Lower leg skin (tissue), 4 donors: ENCODE measurements at places on chromosomes 2 and 18. TPM values are rescaled to one million over a fixed set of nuclear protein-coding genes. Genes with fewer than 3 reads are reported as not detected.

DNA sequence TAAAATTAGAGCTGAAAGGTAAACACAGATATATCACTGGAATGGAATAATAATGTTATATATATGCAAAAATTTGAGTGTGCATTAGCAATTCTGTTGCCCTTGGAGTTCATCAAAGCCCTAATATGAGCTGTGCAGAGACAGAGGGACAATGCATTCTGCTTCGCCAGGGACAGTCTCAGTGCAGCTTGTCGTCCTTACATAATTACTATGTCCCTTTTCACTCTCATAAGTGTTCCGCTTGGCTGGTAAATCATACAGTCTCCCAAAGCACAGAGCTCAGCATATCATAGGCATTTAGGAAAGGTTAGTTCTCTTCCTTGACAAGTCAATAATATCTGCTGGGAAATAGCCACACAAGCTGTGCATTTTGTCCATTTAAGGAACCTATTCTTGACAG is 30.7 kb downstream of the MAPK4 start:
- DNase-seq = no peak

- peak; percentile 31 for DNase-seq
Measured at GRCh38 chr18:2656237-2656980, 883 bp downstream of the SMCHD1 start.

DNA sequence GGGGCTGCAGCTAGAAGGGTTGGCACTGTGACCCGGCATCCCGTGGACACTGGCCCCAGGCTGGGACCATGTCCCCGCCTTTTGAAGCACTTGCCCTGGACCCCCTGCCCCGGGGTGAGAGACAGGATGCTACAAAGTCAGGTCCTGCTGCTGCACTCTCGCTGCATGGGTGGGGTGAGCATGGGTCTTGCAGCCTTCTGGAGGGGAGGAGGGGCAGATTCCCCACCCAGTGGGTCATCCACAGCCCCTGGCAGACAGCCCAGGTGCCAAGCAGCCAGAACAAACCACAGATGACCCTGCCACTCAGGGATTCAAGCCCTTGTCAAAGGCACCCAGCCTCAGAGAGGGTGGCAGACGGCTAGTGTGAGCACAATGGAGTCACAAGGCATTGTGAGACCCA is 5.7 kb upstream of the NMUR1 start:
- no peak for DNase-seq

- no peak for DNase-seq
Measured at GRCh38 chr18:61334491-61334850, 1.2 kb downstream of the CDH20 start.

DNA sequence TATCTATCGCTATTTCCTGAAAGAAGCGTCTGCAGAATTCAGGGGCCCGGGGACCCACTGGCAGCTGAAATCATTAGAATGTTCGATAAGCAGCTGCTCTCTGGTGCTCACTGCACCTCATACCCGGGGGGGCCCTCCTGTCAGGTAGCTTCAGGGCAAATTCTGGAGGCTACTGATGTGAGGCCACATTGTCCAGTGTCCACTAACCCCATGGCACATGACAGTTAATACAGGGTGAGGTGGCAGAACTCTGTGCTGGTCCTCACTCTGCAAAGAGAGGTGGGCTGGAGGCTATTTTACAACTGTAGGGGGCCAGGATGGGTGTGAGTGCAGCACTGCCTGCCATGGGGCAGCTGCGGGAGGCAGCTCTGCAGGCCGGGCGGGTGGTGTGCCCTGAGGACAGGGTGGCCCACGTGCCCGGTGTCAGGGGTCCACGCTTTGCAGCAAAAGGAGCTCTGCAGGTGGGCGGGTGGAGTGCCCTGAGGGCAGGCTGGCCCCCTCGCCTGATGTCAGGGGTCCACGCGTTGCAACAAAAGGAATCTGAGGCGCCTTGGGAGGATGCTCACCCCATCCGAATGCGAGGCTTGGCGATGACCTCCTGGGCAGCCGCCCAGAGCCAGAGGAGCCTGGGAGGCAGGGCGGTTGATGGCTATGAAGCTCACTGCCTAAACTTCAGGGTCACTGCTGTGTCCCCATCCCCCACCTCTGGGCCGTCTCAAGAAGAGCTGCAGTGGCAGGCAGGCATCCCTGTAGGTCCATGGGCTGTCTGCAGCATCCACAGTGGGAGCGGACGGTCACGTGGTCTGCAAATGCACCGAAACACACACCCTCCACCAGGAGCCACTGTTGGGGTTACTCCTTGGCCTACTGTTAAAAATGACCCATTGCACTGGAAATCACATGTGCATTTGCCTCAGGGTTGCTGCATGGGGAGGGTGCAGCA is 207.0 kb upstream of the SALL3 start:
- DNase-seq = no peak

- no peak for DNase-seq
Measured at GRCh38 chr2:55482186-55482884, 37.2 kb upstream of the CFAP36 start.

GRCh38 chr2:108280466-108280865 is 8.2 kb upstream of the SULT1C2 start:
- DNase-seq = no peak

- DNase-seq = no peak
Measured at GRCh38 chr2:160214461-160215445, 14.7 kb upstream of the ITGB6 start.

DNA sequence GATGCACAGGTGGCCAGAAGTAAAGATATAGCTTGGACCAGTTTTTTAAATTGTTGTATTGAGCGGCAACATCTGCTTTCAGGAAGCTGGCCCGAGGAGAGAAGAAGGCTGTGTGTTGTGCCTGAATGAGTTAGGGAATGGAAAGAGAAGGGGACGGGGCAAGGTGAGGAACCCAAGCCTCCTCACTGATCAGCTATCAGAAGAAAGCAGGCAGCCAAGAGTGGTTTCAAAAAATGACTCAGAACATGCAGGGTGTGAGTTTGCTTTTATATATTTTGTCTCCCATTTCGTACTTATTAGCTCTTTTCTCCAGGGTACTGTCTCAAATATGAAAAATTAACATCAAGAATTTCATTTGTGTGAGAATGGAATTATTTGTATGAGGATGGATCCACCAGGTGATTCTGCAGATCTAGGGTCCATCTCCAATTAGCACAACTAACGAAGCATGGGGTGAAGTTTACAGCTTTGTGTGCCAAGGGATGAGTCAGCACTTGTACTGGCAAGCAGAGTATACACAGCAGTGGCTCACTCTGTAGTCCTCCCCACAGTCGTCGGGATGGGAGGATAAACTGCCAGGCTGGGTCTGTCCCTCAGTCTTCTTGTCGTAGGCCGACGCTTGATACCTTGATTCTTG is 175.7 kb downstream of the PIEZO2 start:
- DNase-seq = no peak

DNA sequence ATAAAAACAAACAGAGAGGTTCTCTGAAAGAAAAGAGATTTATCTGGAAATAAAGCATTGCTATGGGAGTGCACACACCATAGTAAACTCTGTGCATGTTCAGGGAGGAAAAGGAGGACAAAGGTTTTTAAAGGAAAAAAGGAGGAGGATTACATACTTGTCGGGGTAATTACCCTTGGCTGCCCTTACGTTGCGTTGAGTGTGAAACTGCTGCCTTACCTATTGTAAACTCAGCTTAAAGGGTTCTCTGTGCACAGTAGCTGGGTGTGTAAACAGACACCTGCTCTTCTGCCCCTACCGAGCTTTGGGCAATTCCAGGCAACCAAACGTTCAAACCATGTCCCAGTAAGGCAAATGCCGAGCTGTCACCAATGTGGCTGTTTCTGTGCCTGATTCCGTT is 29.6 kb upstream of the PXDN start:
- DNase-seq = peak; percentile 20

GALM gene
- total RNA-seq = 7.2 TPM

CENPA gene
- 5.2 TPM for total RNA-seq

ALPI gene
- total RNA-seq = not detected
